Nephron progenitor cell (in vitro differentiated cells): ENCODE measurements at places on chromosomes 12 and 14.

GRCh38 chr12:6330999-6331714, 10.7 kb downstream of the TNFRSF1A start:
- DNase-seq = no peak

DNA sequence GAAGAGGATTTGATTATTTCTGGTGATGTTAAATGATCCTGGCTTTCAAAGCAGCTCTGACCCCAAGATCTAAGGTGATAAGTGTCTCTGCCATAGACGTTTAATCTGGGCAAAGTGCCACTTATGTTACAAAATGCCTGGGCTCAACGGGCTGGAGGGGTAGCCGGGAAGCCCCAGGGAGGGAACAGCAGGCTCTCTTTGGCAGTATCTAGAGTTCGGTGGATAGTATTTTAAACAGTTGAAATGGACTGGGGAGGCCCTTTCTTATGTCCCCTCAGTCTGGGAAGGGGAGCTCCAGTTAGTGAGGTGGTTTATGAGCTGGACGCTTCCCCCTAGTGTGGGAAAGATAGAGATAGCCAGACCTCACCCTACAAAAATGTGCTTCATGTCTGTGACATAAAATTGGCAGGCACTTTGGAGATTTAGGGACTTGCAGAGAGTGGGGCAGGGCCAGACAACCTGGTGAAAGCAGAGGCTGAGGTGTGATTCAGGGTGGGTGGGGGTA, 5.5 kb upstream of the HOXC11 start:
- no peak for DNase-seq

GRCh38 chr12:119692997-119693396, 25.1 kb downstream of the PRKAB1 start:
- no peak for DNase-seq

GRCh38 chr14:20512177-20512905, 7.0 kb downstream of the RNASE10 start:
- DNase-seq = no peak

- no peak for DNase-seq
These were observed 79.2 kb upstream of the PTHLH start for GRCh38 chr12:28051516-28052354.

DNA sequence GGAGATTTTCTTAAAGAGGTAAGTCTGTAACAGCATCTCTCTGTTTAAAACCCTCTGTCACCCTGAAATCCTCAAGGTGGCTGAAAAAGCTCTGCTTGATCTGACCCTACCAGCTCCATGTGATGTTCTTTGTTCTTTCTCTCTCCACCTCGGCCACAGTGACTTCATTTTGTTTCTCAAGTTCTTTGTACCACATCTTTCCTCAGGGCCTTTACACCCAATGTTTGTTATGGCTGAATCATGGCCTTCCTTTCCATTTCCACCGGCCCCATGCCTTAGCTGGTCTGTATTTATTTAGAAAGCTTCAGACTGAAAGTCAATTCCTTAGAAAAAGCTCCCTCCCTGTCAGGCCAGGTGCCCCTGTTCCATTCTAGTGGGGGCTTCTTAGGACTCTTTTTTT, 431.2 kb downstream of the NAV3 start:
- DNase-seq = no peak

DNA sequence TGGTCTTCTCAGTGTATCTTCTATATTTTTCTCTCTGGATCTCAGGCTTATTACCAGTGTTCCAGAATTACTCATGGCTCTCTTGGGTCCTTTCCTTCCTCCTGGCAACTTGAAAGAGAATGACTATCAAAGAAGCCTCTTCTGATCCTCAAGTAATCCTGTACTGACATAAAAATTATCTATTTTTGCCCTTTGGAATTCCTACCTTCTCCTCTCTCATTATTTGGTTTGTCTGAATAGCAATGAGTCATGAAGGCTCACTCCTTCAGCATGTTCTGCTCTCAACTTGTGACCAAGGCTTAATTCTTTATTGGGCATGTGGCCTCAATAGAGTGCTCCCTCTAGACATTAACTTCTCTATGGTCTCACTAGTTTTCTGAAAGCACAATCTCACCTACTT, 553.6 kb upstream of the ATP2B1 start:
- DNase-seq = no peak

DNA sequence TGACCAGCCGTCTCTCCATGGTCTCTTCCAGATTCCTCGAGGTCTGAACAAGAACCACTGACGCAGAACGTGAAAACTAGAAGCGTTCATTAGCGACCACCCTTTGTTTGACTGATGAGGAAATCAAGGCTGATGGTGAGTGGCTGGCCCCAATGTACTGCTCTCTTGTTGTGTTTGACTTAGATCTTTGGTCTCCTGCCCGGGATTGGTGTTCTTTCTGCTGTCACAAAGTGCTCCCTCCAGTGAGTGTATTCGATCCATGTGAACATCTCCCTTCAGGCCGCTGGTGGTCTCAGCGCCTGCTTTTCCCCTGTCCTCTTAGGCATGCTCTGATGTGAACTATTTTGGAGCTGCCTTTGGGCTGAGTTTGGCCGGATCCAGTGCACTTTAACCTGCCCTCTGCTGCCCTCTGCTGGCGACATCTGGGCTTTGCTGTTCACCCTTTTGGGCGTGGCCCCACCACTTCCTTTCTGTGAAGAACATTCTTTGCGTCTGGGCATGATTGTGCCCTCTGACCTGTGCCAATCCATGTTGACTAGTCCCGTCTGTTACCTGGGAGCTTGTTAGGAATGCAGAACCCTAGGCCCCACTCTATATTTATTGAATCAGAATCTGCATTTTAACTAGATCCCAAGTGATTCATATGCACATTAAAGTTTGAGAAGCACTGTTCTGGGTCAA, 279.1 kb downstream of the TTC6 start:
- DNase-seq = peak; percentile 95

DNA sequence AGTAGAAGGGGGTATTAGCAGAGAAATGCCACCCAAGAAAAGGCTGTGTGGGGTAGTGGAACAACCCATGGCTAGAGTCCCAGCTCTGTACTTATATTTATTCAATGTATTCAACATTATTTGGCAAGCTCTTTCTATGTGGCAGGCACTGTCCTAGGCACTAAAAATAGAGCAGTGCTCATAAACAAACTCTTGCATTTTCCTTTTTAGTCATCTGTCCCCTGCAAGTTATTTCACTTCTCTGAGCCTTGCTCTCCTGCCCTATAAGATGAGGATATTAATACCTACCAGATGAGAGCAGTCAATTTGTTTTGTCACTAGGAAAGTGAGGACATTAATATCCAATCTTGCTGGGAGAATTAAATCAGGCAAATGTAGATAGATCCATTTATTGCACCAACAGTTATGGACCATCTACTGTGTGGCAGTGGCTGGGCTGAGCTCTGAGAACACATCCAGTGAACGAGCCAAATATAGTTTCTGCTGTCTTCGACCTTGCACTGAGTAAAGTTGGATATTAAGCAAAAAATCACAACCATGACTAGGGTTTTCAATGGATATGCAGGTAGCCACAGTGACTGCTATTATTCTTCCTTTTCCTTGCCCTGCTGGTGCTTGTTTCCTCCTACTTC, 314.3 kb upstream of the TBX3 start:
- no peak for DNase-seq

DNA sequence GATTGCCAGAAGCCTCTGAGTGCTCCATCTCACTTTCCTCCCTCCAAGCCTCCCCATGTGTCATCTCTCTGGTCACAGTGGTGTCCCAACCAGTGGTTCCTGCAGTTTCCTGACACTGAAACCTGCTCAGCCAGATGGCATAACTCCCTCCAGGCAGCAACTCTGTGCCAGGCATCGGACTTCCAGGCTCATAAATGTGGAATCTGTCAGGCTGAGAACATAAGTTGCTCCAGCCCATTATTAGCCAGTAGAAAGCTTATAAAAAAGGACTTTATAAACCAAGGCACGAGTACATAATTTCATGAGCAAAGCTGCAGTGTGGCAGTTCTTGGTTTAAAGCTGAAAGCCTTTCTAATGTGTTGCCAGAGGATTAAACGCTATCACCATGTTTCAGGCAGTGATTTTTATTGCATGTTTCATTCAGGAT, 194.3 kb downstream of the DACT1 start:
- no peak for DNase-seq

DNA sequence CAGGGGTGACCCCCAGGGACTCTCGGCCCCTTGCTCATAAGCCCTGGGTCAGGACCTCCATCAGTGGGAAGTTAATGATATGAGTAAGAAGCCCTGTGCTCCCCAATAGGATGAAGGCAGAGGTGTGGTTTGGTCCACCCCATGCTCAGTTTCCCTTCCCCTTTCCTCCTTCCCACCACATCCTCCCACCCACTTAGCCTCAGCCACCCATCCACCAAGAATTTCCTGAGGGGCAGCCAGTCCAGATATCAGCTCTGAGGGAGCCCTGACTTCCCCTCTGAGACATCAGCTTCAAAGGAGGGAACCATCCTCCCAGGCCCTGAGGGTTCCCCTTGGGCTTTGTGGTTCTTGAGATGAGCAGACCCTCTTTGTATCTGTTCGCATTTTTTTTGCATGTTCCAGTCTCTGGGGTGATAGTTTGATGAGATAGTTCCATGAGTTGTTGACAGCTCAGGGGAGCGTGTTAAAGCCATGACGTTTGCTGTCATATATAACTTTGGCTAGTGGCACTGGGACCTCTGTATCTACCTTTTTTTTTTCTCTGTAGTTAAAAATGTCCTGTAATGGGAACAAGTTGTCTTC, 71.2 kb downstream of the LGMN start:
- DNase-seq = no peak

- DNase-seq = no peak
These were observed 371.4 kb upstream of the TMTC1 start for GRCh38 chr12:30155001-30155730.

GRCh38 chr14:69671365-69672030, 60.1 kb downstream of the SUSD6 start:
- DNase-seq = no peak

- no peak for DNase-seq
These were observed 74.2 kb upstream of the RASSF8 start for GRCh38 chr12:25884024-25884919.

DNA sequence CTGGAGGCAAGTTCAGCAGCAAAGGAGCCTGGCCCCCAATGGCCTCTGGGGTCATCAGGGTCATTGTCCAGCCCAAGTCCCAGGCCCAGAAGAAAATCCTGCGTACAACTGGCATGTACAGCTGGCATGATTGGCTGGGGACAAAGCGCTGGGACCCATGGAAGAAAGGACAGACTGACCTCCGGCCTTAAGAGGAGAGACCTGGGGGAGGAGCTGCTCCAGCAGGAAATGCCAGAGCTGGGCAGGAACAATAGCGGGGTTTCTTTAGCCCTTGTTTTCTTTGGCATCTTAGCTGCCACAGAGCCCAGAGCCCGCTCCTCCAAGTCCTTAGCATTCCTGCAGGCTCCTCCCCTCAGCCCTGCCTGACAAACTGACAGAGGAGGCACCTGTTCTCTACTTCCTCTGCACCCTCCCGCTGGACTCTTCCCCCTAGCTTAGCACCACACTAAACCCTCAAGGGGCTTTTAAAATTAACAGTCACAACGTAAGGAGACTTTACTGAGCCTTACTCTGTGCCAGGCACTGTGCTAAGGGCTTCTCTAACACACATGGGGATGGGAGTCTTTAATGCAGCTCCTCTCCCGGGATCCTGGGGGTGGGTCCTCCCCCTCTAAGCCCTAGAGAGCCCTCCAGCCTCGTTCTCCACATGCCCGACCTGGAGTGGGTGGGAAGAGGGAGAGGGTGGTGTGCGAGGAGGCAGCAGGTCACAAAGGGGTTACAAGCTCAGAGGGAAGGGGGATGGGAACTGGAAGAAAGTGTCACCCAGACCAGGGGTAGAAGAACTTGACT, 1.8 kb upstream of the AQP5 start:
- DNase-seq = no peak

DNA sequence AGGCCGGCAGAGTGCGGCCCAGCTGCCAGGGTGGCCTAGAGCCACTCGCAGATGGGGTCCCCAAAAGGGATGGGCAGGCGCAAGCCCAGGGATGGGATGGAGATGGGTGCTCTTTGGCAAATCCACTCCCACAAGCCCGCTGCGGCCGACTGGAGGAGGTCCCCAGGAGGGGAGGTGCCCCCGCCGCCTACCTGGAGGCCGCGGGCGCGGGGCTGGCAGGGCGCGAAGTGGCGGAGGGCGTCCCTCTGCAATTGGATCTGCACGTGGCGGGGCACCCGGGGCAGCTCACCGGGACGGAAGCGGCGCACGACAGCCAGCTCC, 730 bp downstream of the PPP1R3E start:
- no peak for DNase-seq

DNA sequence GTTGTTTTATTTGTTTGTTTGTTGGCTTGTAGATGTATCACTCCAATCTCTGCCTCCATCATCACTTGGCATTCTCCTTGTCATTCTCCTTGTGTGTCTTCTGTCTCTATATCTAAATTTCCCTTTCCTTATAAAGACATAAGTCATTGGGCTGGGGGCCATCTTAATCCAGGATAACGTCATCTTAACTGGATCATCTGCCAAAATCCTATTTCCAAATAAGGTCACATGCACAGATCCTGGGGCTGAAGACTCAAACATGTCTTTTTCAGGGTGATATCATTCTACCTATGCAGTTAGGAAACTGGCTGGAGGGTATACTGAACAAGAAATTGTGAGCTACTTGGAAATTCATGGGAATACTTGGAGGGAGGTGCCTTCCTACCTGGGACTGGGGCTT, 8.7 kb upstream of the CCDC60 start:
- no peak for DNase-seq

GRCh38 chr14:104966981-104967385, 11.2 kb downstream of the AHNAK2 start:
- DNase-seq = no peak

- no peak for DNase-seq
These were observed 67.0 kb downstream of the PRKCH start for GRCh38 chr14:61388173-61388975.

- no peak for DNase-seq
These were observed 6.7 kb upstream of the KCNH5 start for GRCh38 chr14:63051992-63052391.

DNA sequence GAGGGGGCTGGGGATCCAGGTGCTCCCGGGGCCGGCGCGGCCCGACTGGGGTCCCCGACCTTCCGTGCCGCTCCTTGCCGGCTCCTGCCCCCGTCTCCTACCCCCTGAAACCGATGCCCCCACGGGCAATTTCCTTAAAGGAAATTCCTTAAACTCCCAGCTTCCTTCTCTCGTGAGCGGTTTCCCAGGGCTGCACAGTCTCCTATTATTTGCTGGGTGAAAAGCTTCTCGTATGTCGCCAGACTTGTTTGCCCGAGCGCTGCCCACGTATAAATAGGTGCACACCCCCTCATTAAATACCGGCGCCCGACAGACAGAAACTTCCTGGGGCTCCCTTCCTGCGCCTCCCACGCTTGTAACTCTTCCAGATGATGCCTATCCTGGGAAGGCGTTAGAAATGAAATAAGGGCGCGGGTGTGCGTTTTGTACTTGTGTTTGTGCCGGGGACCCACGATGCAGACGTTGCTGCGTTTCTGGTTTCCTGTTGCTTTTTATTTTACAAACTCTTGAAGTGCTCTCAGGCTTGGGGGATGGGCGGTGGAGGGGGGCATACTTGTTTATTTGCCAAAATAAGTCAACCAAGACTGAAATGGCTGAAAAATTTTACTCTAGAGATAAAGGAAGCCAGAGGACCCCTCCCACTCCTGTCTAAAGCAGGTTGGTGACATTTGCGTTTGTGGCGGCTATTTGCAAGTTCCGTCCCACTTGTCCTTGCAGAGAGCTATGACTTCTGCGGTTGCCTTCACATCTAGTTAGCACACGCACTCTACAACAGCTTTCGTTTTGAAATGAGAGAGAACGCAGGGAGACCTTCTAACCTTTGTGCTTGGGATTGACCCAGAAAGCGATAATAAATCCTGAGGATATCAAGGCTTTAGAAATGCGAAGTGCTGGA, 1.0 kb downstream of the HIP1R start:
- peak; percentile 36 for DNase-seq
